ENCODE measurements at places on chromosomes 2 and 18.

GRCh38 chr18:13984080-13984479, 68.7 kb upstream of the MC2R start:
- no peak for DNase-seq

DNA sequence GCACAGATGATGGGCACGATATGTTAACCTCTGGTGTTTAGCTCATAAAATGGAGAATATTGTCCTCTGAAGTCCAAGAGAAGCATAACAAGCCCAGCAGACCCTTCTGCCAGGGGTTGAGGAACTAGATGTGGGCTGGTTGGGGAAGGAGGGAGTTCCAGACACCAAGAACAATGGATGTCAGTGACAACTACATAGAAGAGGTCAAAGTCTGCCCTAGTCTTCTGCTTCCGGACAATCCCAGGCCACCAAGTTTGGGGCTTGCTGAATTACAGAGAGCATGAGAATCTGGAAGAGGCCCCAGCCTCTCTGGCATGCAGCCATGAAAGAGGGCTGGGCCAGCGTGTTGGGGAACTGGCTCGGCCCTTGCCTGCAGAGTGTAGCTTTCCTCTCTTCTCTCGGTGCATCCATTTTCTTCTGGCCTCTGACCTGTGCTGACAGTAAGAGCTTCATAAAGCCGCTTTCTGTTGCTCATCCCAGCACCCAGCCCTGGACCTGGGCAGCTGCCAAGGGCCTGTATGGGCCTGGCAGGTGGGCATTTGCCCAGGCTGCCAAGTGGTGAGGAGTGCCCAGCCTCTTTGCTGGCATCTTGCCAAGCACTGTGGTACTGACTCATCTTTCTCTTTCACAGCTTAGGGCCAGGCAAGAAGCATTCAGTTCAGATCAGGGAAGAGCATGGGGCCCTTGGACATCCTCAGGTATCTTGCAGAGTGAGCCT, 14.6 kb upstream of the LAPTM4A start:
- no peak for DNase-seq

- no peak for DNase-seq
These were observed 218.0 kb downstream of the IRS1 start for GRCh38 chr2:226581661-226582060.

GRCh38 chr2:195447323-195447975, 209.6 kb upstream of the SLC39A10 start:
- no peak for DNase-seq

DNA sequence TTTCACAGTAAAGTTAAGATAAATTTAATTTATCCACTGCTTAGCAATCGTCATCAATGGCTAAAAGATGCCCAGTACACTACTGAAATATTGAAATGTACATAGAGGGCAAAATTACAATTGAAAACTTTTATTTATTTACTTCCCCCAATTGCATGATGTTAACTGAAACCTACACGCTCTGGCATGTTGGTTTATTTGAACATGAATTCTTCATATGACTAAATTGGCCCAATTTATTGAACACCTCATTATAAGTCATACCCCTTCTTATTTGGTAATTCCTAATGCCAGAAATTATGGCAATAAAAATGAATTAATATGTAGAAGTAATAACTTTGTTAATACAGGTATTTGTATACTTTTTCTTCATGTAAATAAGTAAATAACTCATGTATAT, 183.0 kb upstream of the ZC3H15 start:
- DNase-seq, result no peak

- DNase-seq, result no peak
These were observed 10.9 kb downstream of the TRIP12 start for GRCh38 chr2:229910832-229911412.

GRCh38 chr2:195486987-195487644, 169.9 kb upstream of the SLC39A10 start:
- DNase-seq, result peak; percentile 98

- no peak for DNase-seq
These were observed 944.3 kb downstream of the SOCS6 start for GRCh38 chr18:71233177-71233576.

DNA sequence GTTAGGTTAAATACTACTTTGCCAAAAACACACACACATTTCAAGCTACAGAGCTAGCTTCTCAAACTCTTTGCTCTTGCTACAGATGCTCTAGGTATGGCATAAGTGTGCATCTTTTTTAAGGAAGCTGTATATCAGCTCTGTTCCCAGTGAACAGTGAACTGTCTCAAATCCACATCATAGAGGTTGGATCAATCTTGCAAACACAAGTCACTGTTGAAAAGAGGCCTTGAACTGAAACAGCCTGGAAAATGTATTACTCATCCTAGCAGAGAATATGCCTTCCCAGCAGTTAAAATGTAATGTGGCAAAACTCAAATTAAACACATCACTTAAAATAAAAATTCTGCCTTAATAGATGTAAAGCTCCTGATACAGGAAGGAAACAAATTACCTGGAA, 151.8 kb downstream of the WDPCP start:
- no peak for DNase-seq

- no peak for DNase-seq
These were observed 55.4 kb upstream of the RMP24 start for GRCh38 chr18:35917043-35917442.

GRCh38 chr2:24054366-24055010, 4.9 kb downstream of the FKBP1B start:
- DNase-seq, result no peak

GRCh38 chr2:98822301-98823164, 91.6 kb upstream of the MGAT4A start:
- no peak for DNase-seq

- DNase-seq, result peak; percentile 44
These were observed 457.7 kb downstream of the CBLN2 start for GRCh38 chr18:72086421-72086820.

DNA sequence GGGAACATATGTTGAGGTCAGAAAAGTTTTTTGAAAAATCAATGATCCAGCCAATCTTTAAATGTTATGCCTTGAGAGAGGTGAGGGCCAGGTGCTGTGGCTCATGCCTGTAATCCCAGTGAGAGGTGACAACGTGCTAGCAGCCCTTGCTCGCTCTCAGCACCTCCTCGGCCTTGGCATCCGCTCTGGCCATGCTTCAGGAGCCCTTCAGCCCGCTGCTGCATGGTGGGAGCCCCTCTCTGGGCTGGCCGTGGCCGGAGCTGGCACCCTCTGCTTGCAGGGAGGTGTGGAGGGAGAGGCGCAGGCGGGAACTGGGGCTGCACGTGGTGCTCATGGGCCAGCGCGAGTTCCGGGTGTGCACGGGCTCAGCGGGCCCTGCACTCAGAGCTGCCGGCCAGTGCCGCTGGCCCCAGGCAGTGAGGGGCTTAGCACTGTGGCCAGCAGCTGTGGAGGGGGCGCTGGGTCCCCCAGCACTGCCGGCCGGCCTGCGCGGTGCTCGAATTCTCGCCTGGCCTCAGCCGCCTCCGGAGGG, 61.1 kb downstream of the CCDC195 start:
- no peak for DNase-seq

GRCh38 chr18:44232500-44232899, 448.2 kb upstream of the SETBP1 start:
- no peak for DNase-seq

GRCh38 chr18:24395049-24395795, 2.4 kb downstream of the OSBPL1A start:
- DNase-seq, result no peak

- no peak for DNase-seq
These were observed 10.1 kb upstream of the GRHL1 start for GRCh38 chr2:9941196-9941995.

DNA sequence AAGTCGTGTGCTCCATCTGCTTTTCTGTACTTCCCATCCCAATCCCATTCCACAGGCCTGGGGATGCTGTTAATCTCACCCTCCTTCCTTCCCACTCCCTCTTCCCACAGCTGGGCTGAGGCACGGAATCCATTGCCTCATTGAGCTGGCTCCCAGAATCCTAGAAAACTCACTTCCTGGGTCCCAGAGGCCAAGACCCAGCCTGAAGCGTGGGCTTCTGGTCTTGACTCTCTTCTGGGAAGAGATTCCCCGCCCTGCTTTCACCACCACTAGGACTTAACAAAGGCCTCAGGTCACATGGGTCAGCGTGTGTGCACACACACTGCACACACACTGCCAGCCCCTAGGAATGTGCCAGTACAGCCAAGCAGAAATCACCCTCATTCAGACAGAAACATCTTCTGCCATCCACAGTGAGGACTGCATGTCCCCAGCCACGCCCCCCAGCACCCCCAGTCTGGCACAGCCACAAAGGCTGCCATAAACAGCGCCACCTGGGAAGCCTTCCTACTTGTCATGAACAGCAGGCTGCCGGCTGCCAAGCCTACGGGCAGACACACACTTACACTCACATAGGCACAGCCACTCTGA, 165.8 kb downstream of the TNS1 start:
- peak; percentile 5 for DNase-seq

DNA sequence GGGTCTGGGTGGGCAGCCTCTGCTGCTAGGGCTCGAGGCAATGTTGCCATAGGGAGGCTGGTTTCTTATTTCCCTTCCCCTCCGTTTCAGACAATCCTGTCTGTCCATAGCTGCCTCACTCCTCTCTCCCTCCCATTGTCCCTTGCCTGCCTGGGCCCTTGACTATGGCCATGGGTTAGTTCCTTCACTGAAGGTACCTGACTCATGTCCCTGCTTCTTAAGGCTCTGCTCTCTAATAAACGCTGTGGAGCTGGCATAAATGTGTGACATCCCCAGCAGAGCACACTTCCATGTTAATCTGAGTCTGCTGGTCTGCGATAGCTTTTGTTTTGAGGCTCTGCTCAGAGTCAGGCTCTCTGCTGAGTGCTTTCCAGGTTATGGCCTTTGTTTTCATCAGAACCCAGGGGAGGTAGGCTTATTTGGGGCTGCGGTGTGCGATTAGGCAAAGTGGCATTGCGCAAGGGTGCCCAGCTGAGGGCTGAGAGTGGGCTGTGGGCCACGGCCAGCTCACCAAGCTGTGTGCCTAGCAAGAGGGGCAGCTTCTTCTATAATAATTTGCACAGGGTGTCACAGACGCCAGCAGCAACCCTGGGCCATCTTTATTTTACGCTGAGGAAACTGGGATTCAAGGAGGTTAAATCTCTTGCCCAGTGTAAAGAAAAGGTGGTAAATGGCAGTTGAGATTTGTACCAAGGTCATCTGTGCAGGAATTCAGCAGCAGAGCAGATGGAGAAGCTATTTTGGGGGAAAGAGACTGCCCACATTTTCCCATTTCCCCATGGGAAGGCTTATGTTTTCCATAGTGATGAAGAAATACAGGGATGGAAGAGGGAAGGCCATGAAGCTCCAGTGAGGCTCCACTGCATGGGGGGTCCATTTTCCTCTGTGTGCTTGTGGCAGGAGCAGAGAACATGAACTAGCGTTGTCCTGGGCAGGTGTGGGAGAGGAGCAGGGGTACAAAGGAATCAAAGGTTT, 25.6 kb downstream of the MRPL33 start:
- DNase-seq, result no peak

GRCh38 chr2:230700447-230700846, 12.2 kb upstream of the CAB39 start:
- DNase-seq, result no peak

GRCh38 chr2:32752205-32752604, 124.4 kb downstream of the TTC27 start:
- DNase-seq, result no peak

DNA sequence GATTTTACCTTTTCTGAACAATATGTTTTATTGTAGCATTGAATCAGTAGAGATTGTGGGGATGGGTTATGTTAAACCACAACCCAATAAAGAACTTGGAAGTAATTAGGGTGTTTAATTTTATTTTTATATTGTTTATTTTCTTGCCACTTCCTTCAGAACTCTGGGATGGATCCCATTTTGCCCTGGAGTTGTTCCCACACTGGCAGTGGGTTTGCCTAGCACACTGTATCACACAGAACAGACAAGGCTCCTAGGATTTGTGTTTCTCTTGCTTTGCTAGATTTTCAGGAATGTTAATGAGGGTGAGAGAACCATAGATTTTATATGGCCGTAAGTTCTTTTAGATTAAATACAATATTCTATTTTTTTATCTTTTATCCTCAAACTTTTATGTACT, 59.0 kb downstream of the TANK start:
- DNase-seq, result no peak

DNA sequence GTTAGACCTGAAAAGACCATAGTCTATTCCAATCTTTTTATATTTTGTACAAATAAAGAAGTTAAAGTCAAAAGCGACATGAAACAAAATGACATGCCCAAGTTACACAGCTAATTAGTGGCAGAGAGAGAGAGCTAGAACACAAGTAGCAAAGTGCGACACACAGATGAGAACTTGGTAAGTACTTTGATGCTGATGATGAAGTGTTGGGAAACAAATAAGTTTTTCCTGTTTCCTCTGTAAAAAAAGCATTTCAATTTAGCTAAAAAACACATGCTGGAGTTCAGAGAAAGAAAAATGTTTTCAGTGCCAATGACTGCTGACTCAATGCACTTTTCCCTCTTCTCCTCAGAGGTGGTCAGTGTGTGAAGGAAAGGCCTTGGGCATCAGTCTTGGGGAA, 226.9 kb downstream of the PAX3 start:
- DNase-seq, result no peak

DNA sequence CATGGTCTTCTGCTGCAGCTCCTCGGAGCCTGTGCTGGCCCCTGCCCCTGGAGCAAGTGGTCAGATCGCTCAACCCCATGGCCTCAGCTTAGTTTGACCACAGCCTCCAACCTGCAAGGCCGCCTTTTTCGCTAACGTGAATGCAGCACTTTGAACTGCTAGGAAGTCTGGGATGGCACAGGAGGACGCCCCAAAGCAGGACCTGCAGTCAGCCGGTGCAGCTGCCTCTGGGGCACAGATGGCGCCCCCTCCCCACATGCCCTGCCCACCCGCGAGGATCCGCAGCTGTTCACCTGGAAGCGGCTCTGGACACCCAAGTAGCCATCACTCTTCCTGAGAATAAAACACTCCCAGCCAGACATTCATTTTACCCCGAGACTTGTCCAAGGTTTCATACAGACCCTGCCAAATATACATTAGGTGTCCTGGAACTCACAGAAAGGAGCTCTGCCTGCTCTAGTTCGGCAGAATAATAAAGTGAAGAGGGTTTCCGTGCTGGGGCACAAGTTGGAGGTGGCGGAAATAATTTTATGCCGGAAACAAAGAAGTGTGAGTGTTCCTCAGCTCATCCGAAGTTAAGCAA, 510.1 kb downstream of the EIPR1 start:
- no peak for DNase-seq

GRCh38 chr2:119025013-119025412, 83.0 kb downstream of the MARCO start:
- no peak for DNase-seq

DNA sequence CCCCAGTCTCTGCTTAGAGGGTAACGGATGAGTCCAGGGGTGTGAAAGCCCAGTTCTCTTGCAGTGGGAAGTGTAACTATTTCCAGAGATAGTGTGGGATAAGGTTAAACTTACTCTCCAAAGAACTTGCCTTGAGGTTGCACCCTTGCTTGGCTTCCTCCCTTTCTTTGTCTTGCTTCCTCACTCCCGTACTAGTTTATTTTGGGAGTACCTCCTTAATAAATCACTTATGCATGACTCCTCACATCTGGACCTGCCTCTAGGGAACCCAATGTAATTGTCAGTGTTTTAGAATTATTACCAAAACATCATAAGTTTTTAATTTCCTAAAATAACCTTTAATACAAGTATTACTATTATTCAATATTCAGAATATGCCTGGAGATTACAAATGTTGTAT, 35.2 kb downstream of the CPO start:
- DNase-seq, result no peak

All from Jurkat, Clone E6-1 (cell line).